ENCODE measurements at places on chromosomes 7 and 10.

DNA sequence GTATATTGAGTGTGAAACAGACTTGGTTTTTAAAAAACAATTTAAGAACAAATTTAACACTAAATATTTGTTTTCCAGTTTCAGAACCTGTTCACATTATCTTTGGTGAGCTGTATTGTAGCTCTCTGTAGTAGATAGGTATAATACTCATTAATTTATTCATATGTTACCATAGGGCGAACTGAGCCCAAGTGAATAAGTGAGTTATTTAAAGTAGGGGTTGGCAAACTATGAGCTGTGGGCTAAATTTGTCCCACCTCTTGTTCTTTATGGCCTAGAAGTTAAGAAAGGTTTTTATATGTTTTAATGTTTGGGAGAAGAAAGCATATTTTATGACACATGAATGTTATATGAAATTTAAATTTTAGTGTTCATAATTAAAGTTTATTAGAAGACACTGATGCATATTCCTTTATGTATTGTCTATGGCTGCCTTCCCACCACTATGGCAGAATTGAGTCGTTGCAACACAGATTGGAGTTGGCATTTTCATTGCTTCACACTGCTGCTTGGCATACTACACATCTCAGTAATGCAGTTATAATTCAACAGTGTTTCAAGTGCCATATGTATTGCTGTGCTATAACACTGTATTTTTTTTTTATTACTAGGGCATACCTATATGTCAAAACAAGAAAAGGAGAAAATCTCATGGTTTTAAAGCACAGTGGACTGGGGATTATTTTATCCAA lies 146.5 kb downstream of the ADK start:
- DNase-seq = no peak

DNA sequence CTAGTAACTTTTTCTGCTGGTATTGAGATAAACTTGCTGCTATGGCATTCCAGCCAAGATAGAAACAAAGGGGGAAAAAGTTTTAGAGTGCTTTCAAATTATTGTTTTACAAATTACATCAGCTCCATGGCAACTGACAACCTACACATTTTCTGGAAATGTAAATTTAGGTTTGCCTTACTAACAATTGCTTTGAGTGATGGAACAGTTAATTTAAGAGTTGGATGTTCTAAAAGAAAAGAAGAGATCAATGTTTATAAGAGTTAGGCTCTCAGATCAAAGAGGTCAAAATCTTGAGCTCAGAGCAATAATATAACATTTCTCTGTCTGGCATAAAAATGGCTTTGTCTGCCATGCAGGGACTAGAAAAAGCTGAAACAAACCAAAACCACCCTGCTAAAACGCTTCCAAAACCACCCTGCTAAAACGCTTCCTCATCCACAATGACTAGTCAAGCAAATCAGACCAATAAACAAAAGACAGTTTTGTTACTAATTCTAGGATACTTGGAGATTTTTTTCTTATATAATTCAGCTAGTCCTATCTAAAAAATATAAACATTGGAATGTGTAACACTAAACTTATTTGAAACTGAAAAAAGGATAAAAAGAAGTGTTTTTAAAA lies 32.3 kb downstream of the ORC5 start:
- no peak for DNase-seq

GRCh38 chr10:19252531-19252930 lies 203.9 kb downstream of the MALRD1 start:
- DNase-seq = no peak

- DNase-seq = no peak
These were observed 102.3 kb upstream of the SEMA3E start for GRCh38 chr7:83751217-83751616.

GRCh38 chr10:69316313-69317059 lies 38.2 kb downstream of the HK1 start:
- DNase-seq = no peak

- DNase-seq = no peak
These were observed 15.9 kb downstream of the TDRD1 start for GRCh38 chr10:114195079-114195478.

DNA sequence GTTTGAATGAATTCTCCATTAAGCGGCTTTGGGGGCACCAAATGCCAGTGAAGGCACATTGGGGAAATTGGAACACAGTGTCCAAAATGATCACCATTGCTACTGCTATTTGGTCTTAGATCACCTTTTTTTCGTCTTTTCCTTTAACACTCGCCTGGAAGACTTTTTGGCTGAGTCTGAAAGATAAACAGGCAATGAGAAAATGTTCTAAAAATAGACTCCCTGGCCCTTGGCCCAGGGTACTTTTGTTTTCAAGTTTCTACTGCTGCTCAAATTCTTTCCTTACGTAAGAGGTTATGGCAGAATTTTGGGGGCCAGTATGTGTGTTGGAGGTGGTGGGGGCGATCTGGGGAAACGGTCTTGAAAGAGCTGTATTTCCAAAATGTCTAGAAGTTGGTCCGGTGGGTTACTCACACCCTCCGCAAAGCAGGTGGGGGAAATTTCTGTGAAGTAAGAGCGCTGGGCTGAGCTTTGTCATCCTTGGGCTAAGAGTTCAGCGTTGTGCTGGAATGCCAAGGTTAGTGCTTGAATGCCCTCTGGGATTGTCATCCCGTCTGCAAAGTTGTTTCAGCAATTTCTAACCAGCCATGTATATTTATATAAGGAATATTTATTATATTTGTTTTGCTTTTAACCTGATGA lies 1.3 kb upstream of the ITPRIP start:
- no peak for DNase-seq

DNA sequence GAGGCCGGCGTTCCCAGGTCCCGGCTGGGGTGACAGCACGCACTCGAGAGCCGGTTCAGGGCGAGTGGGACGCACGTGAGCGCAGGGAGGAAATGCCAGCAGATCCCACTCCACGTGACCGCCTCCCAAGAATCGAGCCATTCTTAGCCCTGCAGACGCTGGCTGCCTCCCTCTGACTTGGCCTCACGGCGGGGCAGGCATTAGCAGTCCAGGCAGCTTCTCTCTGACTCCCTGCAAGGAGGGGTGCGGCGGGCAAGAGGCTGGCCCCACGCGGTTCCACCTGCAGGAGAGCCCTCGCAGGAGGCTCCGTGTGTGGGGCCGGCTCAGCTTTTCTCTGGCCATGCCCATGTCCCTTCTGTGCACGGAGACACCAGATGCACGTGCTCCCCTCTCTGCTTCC lies 10.1 kb downstream of the GPR146 start:
- DNase-seq = no peak

GRCh38 chr7:95295397-95295796 lies 28.9 kb downstream of the PON1 start:
- DNase-seq = no peak

DNA sequence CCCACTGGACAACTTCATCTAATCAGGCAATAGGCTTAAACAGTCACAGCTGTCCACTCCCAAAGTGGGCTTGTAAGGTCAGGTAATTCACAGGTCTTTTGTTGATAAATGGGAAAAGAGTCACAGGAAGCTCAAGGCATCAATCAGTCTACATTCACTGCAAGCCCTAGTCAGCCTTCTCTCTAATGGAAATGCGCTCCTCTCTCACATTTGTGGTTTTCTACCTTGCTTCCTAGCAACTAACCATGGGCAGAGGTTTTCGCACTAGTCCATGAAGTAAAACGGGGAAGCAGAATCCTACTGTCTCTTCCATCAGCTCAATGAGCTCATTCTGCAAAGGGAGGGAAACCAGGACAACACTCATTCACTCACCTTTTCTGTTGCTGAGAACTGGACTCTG lies 53.5 kb upstream of the APBB1IP start:
- no peak for DNase-seq

DNA sequence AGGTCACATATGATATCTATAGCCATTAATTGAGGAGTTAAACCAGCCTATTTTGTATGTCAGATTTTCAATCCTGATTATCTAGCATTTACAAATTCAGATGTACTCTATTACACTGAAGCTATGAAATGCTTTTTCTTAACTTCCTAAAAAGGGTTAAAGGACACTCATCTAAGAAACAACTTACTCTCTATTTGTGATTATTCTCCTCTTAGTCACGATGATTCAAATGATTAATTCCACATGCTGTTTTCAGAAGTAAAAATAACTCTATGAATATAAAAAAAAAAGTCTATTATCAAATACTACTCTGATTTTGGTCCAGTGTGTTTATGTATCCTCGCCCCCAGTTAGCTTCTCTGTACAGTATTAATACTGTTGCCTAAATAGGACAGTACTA lies 1199.9 kb downstream of the GATA3 start:
- DNase-seq = no peak

- DNase-seq = no peak
These were observed 68.2 kb downstream of the DNAJB6 start for GRCh38 chr7:157404845-157405481.

- DNase-seq = no peak
These were observed 65.7 kb upstream of the FERD3L start for GRCh38 chr7:19210893-19211413.

- DNase-seq = no peak
These were observed 132.5 kb downstream of the REEP3 start for GRCh38 chr10:63653747-63654146.

DNA sequence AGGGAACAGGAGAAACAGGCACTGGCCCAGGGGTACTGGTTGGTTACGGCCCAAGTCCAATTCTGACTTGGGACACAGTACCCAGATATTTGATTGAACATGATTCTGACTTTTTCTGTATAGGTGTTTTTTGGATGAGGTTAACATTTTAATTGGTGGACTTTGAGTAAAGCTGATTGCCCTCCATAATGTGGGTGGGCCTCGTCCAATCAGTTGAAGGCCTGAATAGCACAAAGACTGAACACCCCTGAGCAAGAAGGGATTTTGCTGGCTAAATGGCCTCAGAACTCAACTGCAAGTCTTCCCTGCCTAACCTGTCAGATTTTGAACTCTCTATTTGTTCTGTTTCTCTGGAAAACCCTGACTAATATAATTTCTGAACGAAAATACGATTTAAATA lies 222.6 kb downstream of the TEX36 start:
- no peak for DNase-seq

DNA sequence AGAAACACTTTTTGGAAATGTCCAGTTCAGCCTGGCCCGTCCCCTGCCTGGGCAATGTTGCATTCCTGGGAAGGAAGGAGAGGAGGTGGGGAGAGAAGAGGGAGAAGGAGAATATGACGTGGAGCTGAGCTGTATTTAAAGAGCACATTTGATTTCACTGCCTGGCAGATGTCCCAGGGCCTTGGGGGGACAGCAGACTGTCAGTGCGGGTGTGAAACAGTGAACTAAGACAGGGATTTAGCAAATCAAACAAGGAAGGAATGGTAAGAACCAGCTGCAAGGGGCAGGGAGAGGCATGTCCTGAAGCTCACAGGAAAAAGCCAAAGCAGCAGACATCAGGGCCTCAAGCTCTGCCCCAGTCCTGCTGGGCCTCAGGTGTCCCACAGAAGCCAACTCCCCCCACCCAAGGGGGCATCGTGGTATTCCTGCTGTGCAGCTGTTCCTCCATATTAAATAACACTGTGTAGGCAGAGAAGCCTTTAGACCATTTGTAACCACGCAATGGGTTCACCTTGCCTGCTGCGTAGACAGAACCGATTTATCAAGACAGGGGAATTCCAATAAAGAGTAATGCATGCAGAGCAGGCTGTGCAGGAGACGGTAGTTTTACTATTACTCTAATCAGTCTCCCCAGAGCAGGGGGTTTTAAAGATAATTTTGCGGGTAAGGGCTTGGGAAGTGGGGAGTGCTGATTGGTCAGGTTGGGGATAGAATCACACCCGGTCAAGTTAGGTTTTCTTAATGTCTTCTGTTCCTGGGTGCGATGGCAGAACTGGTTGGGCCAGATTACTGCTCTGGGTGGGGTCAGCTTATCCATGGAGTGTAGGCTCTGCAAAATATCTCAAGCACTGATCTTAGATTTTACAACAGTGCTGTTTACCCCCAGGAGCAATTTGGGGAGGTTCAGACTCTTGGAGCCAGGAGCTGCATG lies 18.3 kb downstream of the LEP start:
- DNase-seq = no peak

GRCh38 chr10:85544956-85545355 lies 821.6 kb downstream of the GRID1 start:
- DNase-seq = no peak

DNA sequence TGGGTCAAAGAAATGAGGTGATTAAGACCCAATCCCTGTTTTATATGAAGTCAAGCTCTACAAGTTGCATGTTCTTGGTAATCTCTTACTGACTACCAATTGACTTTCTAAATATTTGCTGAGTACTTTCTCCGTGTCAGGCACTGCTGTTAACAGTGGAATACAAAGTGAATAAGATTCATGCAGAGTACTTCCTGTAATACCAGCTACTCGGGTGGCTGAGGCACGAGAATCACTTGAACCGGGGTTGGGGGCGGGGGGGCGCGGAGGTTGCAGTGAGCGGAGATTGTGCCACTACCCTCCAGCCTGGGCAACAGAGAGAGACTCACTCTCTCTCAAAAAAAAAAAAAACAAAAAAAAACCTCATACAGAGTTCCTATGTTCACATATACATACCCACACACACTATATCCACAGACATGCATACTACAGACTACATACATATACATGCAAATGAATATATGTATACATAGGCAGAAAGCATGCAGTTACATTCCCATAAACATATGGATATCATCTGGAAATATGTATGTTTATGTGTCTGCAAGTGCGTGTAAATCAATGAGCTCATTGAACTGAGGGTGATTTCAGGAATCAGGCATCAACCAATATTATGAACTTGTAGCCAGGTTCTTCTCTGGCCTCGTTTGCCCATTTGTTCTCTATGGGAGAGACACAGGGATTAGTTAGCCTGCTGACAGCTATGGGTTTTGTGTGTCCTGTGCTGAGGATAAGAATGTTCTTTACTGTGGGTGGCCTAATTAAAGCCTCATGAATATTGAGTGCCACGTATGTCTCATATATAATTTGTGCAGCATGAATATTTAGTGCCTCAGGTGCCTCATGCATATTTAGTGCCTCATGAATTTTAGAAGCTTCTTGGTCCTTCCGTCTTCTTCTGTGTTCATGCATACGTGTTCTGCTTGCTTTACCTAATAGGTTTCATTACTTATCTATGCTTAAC lies 73.9 kb downstream of the BICC1 start:
- DNase-seq = no peak

- DNase-seq = no peak
These were observed 896.9 kb upstream of the PHF14 start for GRCh38 chr7:10076660-10077300.

- no peak for DNase-seq
These were observed 97.9 kb upstream of the SH2B2 start for GRCh38 chr7:102188746-102189145.

DNA sequence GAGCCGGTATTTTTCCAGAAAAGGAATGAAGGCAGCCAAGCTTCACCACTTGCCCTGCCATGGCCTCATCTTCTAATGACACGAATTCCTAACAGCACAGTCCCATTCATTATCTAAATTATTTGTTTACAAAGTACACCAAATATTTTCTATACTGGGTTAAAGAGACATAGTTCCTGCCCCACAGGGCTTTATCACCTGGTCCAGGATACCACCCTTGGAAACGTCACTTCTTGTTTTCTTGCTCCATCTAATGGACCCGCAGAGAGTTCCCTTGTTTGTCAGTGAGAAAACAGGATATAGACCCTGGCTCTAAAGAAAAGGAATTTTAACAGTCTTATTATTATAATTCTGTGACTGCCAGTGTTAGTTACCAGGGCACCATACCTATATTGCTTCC lies 1165.4 kb downstream of the GATA3 start:
- no peak for DNase-seq

Measured in stimulated activated CD8-positive, alpha-beta memory T cell treated with anti-CD3 and anti-CD28 coated beads, Interleukin-2, amount 100 ng/mL, for 1 hour (primary cell).